ENCODE measurements at places on chromosomes 2 and 18.

GRCh38 chr2:10141736-10142639 lies 19.4 kb downstream of the RRM2 start:
- no peak for DNase-seq

GRCh38 chr2:73013936-73014335 lies 57.6 kb downstream of the SFXN5 start:
- DNase-seq = peak; percentile 36

- DNase-seq = peak; percentile 1
These were observed 714 bp downstream of the ASXL3 start for GRCh38 chr18:33578518-33579348.

DNA sequence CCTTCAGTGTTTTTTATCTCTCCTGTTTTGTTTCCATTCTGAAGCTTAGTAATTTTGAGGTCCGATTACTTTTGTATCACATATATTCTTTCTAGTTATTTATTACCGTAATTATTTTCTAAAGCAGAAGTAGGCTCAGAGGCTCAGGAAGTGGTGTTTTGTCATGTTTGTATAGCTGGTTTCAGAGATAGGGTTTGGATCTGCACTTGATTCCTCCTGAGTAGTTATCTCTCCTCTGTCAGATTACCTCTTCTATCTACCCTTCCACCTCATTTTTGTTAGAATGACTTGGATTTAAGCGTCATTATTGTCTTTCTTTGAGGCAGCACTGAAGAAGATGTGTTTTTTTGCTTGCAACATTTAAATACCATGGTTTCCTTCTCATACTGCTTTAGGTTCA lies 95.4 kb downstream of the MTA3 start:
- DNase-seq = no peak

- no peak for DNase-seq
These were observed 68.1 kb upstream of the TCF7L1 start for GRCh38 chr2:85064927-85065577.

DNA sequence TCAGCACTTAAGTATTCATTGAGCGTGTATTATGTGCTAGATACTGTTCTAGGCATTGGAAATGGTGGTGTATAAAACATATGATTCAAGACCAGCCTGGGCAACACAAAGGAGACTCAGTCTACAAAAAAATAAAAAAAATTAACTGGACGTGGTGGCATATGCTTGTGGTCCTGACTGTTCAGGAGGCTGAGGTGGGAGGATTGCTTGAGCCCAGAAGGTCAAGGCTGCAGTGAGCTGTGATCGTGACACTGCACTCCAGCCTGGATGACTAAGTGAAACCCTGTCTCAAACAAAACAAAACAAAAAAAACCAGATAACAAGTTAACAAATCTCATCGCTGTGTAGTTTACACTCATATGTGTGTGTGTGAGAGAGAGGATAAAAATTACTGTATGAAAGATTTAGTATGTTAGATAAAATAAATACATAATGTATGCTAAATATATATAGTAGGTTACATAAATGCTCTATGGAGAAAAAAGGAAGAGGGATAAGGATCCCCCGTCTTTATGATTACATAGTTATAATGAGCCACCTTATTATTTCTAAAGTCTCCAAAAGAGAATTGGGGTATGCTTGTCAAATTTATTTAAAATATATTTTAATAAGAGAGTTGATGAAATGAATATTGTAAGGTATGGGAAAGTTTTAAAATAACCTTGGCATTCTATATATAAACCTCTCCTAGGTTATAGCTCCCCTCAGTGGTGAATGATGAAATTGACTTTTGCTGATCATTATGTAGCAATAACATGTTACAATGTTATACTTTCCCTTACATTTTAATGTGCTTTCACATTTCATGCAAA lies 69.2 kb downstream of the EHBP1 start:
- DNase-seq = peak; percentile 43

DNA sequence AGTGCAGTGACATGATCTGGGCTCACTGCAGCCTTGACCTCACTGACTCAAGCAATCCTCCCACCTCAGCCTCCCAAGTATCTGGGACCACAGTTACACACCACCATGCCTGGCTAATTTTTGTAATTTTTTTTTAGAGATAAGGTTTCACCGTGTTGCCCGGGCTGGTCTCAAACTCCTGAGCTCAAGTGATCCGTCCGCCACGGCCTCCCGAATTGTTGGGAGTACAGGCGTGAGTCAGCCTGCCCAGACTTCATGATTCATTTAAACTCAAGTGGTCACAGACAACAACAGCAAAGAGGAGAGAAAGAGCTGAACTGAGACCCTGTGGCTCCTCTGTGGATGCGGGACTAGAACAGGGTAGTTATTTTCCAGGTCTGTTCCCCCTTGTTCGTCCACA lies 83.0 kb downstream of the TSHZ1 start:
- DNase-seq = no peak

DNA sequence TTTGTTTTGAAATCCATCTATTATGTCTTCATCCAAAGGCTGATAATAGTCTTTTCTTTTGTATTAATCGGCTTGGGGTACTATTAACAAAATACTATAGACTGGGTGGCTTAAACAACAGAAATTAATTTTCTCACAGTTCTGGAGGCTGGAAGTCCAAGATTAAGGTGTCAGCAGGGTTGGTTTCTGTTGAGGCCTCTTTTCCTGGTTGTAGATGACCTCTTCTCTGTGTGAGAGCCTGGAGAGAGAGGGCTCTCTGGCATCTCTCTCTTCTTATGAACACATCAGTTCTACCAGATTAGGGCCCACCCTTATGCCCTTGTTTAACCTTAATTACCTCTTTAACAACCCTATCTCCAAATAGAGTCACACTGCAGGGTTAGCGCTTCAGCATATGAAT lies 14.2 kb upstream of the KCTD1 start:
- DNase-seq = no peak
